Activated CD8-positive, alpha-beta T cell treated with anti-CD3 and anti-CD28 coated beads, Interleukin-2, amount 10 ng/mL, durations not matched to agents 7 days and 5 days (primary cell): ENCODE measurements at places on chromosomes 6 and 20.

DNA sequence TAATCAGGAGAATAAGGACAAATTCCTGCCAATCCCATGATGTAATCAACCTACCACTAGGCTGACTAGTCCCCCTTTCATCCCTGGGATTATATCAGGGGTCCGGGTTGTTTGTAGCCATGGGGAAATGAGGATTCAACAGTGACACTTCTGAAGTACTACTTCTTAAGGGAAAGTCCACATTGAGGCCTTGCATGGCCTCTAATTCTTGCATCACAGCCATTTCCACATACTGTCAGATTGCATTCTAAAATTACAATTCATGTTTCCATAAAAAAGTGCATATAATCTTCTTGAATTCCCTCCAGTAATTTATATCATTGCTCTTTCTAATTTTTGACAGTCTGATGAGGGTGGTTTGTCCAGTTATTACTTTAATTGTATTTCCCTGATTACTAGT is 184.2 kb downstream of the PHF3 start:
- no peaks in the 10 kb centered on the region for H3K4me1 ChIP-seq
- no peak overlapping the region for H3K27ac ChIP-seq
- peaks cover 3% of the 10 kb centered on the region for H3K27me3 ChIP-seq
- H3K36me3 ChIP-seq, result no peaks in the 10 kb centered on the region
- no peak for DNase-seq

DNA sequence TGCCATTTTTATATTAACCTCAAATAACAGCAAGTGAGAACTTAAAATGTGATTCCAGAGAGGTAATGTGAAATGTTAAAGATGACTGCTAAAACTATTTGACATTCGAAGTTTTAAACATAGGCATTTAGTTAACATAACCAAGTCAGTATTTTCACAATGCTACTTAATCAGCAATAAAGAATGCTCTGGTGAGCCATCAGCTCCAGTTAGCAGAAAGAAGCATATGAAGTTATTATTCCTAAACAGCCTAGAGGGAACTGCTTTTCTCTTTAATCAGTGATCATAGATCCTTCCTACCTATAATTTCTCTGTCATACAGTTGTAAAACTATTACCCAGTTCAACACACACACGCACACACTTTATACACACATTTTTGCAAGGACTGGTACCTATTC is 60.1 kb downstream of the MMS22L start:
- H3K27me3 ChIP-seq, result no peaks in the 10 kb centered on the region
- no peaks in the 10 kb centered on the region for H3K4me1 ChIP-seq
- no peak overlapping the region for H3K4me3 ChIP-seq

DNA sequence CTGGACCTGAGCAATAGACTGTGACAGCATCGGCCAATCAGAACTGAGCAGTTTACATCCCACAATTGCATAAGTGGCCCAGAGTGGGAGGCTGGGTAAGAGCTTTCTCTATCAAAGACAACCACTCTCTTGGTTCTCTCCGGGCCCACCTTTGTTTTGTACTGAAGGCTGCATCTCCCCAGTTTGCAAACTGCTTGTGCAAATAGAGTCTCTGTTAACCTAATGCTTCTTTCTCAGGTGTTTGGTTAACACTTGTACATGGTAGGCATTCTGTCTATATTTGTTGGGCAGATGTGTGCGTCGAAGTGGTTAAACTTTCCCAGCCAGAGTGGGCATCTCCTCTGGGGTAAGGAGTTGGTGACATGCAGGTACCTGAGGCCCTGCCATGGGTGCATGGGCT is 177.1 kb downstream of the CDH26 start:
- H3K27me3 ChIP-seq, result peaks cover 4% of the 10 kb centered on the region
- H3K27ac ChIP-seq, result no peak overlapping the region
- DNase-seq, result no peak
- H3K36me3 ChIP-seq, result no peaks in the 10 kb centered on the region
- peaks cover 23% of the 10 kb centered on the region for H3K4me1 ChIP-seq

DNA sequence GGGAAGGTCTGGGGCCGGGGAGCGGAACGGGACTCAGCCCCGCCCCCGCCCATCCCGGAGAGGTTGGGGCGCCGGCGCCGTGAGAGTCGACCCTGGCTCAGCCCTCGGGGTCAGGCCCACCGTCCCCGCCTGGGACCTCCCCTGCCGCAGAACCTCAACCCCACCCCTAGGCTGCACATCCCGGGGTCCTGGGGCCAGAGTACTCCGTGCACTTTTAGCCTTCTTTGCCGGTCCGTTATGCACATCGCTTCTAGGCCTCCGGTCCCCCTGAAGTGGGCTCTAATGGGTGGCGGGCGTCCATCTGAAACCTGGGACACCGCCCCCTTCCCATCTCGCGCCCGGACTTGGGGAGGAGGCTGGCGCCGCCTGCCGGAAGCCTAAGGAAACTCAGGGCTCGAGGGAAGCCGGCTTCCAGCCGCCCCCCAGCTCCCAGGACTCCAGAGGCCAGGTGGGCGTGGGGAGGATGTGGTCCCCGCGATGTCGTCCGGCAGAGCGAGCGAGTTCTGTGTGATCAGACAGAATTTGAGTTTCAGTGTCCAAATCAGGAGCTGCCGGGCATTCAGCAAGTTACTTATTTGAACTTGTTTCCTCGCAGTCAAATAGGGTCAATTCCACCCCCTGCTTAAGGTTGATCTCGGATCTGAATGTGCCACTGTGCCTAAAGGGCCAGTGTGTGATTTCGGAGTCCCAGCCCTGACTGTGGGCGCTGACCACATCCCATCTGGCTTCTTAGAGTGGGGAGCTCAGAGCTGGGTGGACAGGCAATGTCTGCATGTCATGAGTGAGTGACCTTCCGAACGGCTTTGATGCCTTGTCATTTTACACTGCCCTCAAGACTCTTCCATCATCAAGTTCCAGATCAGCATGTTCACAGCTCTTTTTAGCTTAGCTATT is 47.6 kb downstream of the CPXM1 start:
- peaks cover 21% of the 10 kb centered on the region for H3K4me1 ChIP-seq
- peaks cover 56% of the 10 kb centered on the region for H3K27me3 ChIP-seq
- peak overlapping the region; percentile 70 for H3K4me3 ChIP-seq
- no peaks in the 10 kb centered on the region for H3K36me3 ChIP-seq
